ENCODE measurements at places on chromosomes 6 and 20. TPM values are rescaled to one million over a fixed set of nuclear protein-coding genes. Genes with fewer than 3 reads are reported as not detected.

GRCh38 chr20:2596673-2597279 is 55.7 kb upstream of the NOP56 start:
- no peak for DNase-seq
- no peak overlapping the region for H3K27ac ChIP-seq
- H3K4me3 ChIP-seq: no peak overlapping the region
- no peaks in the 10 kb centered on the region for H3K4me1 ChIP-seq
- H3K36me3 ChIP-seq: no peaks in the 10 kb centered on the region

DNA sequence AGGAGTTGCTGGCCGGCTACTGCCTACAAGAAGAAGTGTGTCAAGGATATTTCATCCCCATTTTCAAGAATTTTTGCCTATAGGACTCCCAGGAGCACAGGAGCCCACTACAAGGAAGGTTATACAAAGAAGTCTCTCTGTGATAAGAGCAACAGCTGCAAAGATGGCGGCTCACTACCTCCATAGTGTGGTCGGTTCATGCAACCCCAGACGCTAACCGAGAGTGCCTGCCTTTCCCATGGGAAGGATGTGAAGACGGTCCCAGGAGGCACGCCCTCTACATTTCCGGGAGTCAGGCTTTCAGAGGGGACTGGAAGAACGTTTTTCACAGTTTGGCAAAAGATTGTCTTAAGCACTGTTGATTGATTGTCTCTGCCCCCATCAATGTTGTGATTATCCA is 816.3 kb downstream of the QKI start:
- H3K4me3 ChIP-seq: no peak overlapping the region
- no peaks in the 10 kb centered on the region for H3K27me3 ChIP-seq
- no peaks in the 10 kb centered on the region for H3K4me1 ChIP-seq
- no peak for DNase-seq
- no peak overlapping the region for H3K27ac ChIP-seq

Gene OR12D3
- total RNA-seq: not detected

- H3K36me3 ChIP-seq: no peaks in the 10 kb centered on the region
- DNase-seq: no peak
- H3K4me1 ChIP-seq: no peaks in the 10 kb centered on the region
- no peaks in the 10 kb centered on the region for H3K27me3 ChIP-seq
- H3K27ac ChIP-seq: no peak overlapping the region
Measured at GRCh38 chr20:20737158-20737557, 24.7 kb upstream of the RALGAPA2 start.

Gene DNAJC5
- 38.1 TPM for total RNA-seq

GRCh38 chr6:35262596-35262995 is 3.1 kb downstream of the ZNF76 start:
- H3K27me3 ChIP-seq: no peaks in the 10 kb centered on the region
- H3K36me3 ChIP-seq: no peaks in the 10 kb centered on the region
- H3K27ac ChIP-seq: no peak overlapping the region
- H3K4me1 ChIP-seq: no peaks in the 10 kb centered on the region
- no peak for DNase-seq

DNA sequence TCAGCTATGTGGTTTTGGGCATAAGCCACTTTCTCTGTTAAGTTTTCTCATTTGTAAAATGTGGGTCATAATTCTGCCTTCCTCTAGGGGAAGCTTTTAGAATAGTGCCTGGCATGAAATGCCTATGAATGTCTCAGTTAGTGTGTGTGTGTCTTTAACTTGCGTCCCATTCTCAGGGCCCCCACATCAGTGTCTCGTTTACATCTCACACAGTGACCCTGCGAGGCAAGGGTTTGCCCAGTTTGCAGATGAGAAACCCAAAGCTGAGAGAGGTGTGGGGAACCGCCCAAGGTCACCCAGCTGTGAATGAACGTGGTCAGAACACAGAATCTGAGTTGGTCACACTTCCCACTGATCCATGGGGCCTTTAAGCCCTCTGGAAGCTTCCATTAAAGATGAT is 14.1 kb downstream of the DYNLRB1 start:
- H3K27me3 ChIP-seq: no peaks in the 10 kb centered on the region
- peaks cover 1% of the 10 kb centered on the region for H3K4me1 ChIP-seq
- peaks cover 11% of the 10 kb centered on the region for H3K36me3 ChIP-seq
- no peak overlapping the region for H3K27ac ChIP-seq

Gene KHDRBS2
- total RNA-seq: 0.32 TPM

Gene SENP6
- 147 TPM for total RNA-seq

Gene MTFR2
- total RNA-seq: 0.60 TPM

Gene CAGE1
- not detected for total RNA-seq

DNA sequence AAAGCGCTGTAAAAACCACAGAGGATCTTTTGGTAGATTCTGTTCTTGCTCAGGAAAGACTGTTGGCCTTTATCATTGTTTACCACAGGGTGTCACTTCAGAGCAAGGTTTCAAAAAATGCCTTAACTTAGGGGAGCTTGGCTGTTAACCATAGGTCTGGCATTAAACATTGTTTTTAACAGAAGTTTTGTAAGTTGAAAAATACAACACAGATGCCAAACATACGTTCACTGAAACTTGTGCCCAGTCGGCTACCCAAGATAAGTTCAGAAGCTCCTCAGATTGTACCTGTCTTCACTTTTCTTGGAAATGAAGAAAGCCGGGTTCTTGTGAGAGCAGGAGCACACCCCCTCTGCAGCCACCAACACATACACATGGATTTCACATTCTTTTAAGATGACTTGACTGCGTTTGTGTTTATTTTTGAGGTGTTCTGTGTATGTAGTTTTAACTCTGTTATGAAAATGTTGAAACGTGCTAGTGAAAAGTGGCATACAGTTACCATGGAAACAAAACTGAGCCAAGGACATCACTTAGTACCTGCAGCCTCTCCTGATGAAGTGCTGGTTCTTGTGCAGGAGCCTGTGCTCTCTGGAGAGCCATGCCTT is 64.9 kb downstream of the SYCP2L start:
- DNase-seq: no peak
- no peak overlapping the region for H3K4me3 ChIP-seq
- H3K27me3 ChIP-seq: no peaks in the 10 kb centered on the region
- H3K27ac ChIP-seq: no peak overlapping the region
- H3K36me3 ChIP-seq: no peaks in the 10 kb centered on the region
